Kidney epithelial cell (primary cell): ENCODE measurements at places on chromosomes 5 and 9. TPM values are rescaled to one million over a fixed set of nuclear protein-coding genes. Genes with fewer than 3 reads are reported as not detected.
A peak's percentile ranks its signal among the peaks of the same experiment; 100 is the strongest.

The PFN3 gene
- not detected in 2 replicates for total RNA-seq

The CDKN2A gene
- total RNA-seq: 1.7 and 3.6 TPM in 2 replicates

The MEIKIN gene
- not detected in 2 replicates for total RNA-seq

The NEUROG1 gene
- 0.04 TPM in 1 of 2 replicates, not detected in the other for total RNA-seq

The NOXA1 gene
- 0.84 and 1.8 TPM in 2 replicates for total RNA-seq

The TMEM215 gene
- not detected in 2 replicates for total RNA-seq

The TAF1L gene
- under 0.01 TPM in 1 of 2 replicates, not detected in the other for total RNA-seq

The AKNA gene
- 34.6 and 40.5 TPM in 2 replicates for total RNA-seq

The ADAM19 gene
- total RNA-seq: 61.0 and 75.2 TPM in 2 replicates

The CCL27 gene
- not detected in 2 replicates for total RNA-seq

The IARS1 gene
- 278 and 296 TPM in 2 replicates for total RNA-seq

The CYFIP2 gene
- 93.5 and 99.9 TPM in 2 replicates for total RNA-seq

The CHSY3 gene
- 1.7 and 2.5 TPM in 2 replicates for total RNA-seq

DNA sequence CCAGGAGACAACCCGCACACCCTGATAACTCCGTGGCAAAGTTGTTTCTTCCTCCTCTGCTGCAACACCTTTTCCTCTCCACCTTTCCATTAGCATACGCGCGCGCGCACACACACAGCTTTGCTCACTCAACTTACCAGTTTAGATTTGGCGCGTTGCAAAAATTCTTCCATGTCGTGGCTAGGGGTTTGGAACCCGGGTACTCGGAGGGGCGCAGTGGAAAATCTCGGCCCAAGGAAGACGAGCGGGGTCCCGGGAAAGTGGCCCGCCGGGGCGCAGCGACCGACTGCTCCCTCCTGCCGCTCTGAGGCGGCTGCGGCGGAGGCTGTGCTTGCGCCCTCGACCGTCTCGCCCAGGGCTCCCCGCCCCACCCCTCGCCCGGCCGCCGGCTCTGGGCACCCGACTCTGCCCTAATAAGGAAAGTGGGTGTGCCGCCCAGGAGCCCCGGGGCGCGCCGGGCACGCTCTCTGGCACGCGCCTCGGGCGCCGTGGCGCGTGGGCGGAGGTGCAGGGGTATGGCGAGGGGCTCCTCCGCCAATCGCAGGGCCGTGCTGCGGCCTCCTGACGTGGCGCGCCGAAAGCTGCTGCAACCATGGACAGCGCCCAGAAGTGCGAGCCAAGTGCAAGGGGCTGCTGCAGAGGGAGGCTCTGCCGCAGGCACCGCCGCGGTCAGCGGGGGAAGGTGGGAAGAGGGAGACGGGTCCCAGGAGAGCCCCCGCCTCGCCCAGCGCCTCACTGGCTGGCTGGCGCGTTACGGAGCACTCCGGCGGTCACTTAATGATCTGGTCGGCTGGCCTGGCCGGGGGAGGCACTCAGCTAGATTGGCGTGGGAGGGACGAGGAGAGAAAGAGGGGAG is at the start of gene PRUNE2:
Gene PRUNE2, minus strand, starts transcription at position 324 of the 856 bp plus-strand sequence. Its CDS starts 151 bp downstream, at position 173.
- DNase-seq: peak; percentile 54

DNA sequence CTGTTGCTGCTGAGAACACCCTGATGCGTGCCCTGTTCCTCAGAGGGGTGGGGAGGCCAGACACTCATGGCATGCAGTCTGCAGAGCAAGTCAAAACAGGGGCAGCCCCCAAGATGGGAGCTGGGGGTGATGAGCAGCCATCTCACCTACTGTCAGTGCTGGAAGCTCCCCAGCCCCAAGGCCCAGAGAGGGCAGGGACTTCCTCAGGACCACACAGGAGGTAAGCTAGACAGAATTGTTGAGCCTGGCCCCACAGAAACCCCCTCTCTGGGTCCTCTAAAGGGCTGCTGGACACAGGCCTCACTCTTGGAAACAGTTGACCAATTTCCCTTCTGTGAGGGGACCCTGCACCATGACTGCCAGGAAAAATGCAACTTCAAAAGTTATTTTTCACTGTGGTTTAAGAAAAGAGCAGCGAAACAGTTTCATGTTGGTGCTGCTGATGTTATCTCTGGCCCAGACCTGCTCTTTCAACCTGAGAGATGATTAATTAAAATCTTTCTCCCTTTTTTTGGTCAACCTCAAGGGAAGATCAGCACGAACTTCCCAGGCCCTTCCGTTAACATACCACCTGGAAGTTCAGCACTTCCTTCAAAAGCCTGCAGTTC is 9.6 kb downstream of the CSF2 start:
- DNase-seq: no peak

DNA sequence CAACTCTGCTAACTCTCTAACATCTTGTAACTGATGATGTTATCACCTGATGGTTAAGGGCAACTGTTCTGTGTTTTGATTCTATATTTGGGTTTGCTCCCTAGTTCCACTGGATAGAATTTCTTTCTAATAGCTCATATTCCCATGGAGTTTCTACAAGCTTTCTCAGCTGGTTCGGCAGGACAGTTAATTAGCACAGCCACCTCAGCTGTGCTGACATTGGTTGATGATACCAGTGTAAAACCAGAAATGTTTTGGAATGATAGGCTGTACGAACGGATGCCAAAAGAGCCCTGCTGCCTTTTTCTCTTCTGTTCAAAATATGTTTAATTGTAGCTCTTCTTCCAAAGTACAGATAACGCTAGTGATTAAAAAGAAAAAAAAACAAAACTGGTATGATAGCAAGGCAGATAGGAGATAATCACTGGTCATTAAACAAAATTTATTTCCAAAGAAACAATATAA is 440.5 kb upstream of the ZNF608 start:
- DNase-seq: no peak

DNA sequence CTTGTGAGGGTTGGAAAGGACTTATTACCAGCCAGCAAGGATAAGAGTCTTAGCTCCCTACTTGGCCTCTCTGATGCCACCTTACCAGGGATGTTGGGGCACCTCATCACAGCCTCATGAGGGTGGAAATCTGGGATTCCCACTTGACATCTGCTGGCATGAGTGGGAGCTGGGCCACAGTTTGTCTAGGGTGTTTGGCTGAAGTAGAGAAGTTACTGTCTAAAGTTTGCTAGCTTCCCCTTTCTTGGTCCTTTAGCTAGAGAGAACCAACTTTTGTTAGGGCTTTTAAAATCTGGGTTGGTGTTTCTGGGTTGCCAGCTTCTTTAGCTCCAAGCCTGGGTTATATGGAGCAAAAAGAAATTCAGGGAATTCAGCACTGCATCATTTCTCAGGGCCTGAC is 57.5 kb upstream of the GNA14 start:
- DNase-seq: no peak

GRCh38 chr9:15764131-15764530 is 211.3 kb downstream of the CCDC171 start:
- no peak for DNase-seq

- DNase-seq: no peak
Measured at GRCh38 chr5:38906503-38906902, 60.7 kb downstream of the OSMR start.

DNA sequence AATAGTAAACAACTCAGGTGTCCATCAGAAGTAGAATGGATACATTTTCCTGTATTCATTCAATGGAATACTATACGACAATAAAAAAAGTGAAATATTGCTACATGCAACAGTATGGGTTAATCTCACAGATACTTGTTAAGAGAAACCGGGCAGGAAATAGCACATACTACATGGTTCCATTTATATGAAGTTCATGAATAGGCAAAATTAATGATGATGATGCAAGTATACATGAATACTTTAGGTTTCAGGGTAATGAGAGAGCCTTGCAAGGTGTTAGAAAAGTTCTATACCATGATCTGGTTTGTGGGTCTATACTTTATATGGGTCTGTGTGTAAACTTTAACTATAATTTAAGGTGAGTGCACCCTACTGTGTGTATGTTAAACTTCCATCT is 390.4 kb downstream of the ADGRV1 start:
- no peak for DNase-seq

DNA sequence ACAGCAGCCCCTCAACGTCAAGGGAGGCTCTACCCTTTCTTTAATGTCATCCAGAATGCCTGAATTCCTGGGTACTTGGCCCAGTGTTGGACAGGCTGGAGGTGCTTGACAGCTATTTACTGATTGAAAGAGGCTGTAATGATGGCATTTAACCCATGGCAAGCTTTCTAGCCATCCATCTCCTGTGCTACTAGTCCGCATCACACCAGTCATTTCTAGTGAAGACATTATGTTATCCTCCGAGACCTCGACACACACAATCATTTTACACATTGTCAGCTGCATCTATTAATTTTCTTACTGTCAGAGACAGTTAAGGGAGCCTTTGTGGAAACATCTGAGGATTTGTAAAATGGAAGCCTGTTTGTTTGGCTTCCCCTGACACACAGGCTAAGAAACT is 149.3 kb upstream of the FSTL4 start:
- DNase-seq: no peak

DNA sequence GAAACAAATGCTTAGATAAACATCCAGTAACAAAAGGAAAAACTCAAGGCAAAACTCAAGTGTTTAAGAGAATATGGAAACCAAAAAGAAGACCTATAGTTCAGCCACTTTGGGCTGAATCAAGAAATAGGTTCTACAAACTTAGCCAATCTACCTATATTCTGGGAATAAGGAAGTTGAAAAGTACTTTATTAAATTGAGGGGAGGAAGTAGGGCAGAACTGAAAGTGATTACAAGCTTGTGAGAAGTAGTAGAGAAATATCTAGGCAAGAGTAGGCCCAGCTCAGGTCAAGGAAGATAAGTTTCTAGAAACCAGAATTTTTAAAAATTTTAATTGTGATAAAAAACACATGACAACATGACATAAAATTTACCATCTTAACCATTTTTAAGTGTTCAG is 384.8 kb upstream of the PCSK5 start:
- DNase-seq: no peak

DNA sequence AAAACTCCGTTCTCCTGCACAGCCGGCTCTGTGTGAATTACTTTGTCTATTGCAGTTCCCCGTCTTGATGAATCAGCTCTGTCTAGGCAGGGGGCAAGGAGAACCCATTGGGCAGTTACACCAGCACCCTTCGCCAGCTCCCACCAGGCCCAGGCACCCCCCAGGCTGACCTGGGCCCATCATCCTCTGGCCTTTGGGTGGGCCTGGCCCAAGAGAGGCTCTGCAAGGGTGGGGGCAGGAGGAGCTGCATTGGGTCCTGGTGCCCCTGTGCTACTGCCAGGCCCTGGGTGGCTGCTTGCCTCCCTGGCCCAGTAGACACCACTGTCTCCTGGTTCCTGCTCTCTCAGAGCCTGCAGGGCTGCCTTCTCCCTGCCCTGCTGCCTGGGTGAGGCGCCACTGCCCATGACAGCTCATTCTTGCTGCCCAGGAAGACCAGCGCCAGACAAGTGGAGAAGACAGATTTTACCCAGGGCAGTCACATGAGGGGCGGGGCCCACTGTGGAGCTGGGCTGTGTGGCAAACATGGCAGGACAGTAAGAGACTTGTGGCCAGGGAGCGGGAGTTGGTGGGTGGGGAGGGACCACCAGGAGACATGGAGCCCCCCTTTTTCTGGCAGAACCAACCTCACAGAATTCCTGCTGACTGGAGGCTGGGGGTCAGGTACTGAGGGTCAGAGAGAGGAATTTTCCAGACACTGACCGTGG is 67.2 kb downstream of the MRPL36 start:
- no peak for DNase-seq
